Activated CD4-positive, alpha-beta T cell treated with anti-CD3 and anti-CD28 coated beads, Interleukin-2, amount 50 U/mL, for 24 hours (primary cell): ENCODE measurements at places on chromosomes 7 and 10.

GRCh38 chr10:69506834-69507713, 55.8 kb downstream of the TSPAN15 start:
- no peak for DNase-seq

DNA sequence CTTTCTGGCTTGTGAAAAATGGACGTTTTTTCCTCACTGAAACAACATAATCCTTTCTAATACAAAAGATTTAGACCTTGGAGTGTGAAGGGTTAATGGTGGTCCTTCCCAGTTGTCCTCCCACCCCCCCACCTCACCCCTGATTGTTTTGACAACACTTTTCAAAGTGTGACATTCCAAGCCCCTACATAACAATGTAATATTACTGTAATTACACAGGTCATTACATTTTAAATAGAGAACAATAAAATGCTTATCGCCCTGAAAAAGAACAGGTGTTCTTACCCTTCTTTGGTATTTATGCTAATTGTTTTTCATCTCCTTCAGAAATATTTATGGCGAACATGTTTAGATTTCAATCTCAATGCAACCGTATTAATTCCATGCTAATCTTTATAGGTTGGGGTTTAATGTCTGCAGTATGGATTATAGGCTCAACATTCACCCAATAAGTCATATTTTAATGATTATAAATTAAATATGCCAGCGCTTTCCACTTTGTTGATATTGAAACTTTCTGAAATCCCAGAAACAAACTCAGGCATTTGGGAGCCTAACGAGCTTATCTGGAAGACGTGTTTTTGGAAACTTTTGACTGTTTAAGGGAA, 5.0 kb downstream of the TCF7L2 start:
- DNase-seq: no peak

- DNase-seq: no peak
Measured at GRCh38 chr7:18820981-18821380, 296.5 kb downstream of the TWIST1 start.

- DNase-seq: no peak
Measured at GRCh38 chr7:44325811-44326241, 432 bp upstream of the CAMK2B start.

GRCh38 chr10:93440591-93441091, 41.5 kb downstream of the MYOF start:
- DNase-seq: no peak

- no peak for DNase-seq
Measured at GRCh38 chr10:96376483-96376882, 17.7 kb upstream of the OPALIN start.

GRCh38 chr7:26627891-26628341, 236.5 kb downstream of the SKAP2 start:
- DNase-seq: no peak

- DNase-seq: no peak
Measured at GRCh38 chr10:71756311-71757191, 16.8 kb downstream of the VSIR start.

- DNase-seq: no peak
Measured at GRCh38 chr7:3194501-3195141, 106.4 kb upstream of the SDK1 start.

GRCh38 chr10:74342991-74343390, 192.0 kb downstream of the ADK start:
- no peak for DNase-seq

- DNase-seq: no peak
Measured at GRCh38 chr7:132402096-132402495, 174.2 kb downstream of the PLXNA4 start.

DNA sequence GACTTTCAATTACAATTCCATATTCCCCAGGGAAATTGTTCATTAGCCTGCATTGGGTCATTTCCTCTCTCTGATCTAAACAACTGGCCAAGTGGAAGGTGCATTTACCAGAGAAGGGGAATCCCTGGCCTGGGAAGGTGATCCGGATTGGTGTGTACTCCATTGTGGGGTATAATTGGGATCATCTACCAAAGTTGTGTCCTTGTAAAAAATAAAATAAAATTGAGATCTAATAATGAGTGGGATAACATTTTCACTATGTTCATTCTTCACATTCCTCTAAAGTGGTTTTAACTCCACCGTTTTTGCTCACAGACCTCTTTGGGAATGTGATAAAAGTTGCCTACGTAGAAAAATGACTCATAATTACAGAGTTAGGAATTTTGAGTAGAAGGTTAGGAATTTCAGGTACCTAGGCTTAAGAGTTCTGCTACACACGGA, 22.8 kb downstream of the ARL5B start:
- no peak for DNase-seq

- no peak for DNase-seq
Measured at GRCh38 chr10:81817596-81818170, 57.3 kb upstream of the NRG3 start.

DNA sequence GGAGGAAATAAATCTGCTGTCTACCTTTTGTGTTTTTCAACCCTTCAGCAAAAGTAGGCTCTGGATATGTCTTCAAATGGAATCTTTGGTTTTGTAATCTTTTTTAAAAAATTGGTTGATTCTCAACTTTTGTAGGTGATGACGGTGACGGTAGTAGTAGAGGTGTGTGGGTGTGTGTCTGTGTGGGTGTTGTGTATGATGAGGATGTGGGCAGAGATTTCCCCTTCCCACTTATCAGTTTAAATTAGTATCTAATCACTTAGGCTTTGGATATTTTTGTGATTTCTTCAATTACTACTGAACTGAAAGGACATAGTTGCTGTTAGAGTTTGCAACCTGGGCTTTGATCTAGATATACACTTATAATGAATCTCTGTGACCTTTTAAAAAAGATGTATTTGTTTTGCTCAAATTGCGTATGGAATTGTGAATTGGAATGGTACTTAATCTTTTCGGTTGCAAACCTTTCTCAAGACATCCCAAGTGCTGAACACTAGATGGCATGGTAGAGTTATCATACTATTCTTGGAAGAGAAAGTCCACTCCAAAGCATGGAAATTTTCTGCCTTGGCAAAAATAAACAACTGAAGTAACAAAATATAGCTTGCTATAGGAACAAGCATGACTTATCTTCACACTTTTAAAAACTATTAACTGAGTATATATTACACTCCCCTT, 51.9 kb upstream of the A1CF start:
- DNase-seq: no peak

DNA sequence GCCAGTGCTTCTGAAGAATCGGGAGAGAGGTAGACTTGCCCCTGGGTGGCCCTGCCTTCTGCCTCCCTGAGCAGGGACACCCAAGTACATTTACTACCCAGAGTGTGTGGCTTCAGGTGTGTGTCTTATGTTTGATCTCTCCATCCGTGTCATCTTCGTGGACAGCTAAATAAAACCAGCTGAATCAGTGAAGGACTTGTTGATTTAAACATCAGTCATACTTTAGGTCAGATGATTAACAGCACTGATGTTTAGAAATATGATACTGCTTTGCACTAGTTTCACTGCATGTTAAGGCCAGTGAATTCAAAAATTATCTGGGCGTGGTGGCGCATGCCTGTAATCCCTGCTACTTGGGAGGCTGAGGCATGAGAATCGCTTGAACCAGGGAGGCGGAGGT, 4.0 kb downstream of the MTG1 start:
- DNase-seq: no peak

DNA sequence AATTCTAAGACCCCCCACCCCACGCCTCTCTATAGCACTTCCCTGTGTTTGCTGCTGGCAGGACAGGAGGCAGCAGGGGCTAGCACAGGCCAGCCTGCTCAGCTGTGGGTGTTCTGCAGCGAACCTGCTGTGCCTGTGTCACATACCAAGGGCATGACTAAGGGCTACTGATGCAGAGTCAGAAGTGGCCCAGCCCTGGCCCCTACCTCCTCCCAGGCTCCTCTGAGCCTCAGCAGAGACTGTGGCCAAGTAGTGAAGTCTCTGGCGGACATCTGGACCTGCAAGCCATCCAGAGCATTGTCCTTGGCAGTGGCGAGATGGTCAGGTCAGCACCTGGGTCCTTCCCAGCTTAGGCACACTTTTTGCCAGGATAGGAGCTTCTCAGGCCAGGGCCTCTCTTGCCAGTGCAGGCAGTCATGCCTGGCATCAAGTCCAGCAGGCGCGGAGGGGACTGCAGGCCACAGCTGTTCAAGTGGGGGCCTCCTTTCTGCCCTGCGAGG, 116.3 kb upstream of the RET start:
- DNase-seq: no peak

- DNase-seq: no peak
Measured at GRCh38 chr10:77261146-77261545, 376.5 kb downstream of the KCNMA1 start.

DNA sequence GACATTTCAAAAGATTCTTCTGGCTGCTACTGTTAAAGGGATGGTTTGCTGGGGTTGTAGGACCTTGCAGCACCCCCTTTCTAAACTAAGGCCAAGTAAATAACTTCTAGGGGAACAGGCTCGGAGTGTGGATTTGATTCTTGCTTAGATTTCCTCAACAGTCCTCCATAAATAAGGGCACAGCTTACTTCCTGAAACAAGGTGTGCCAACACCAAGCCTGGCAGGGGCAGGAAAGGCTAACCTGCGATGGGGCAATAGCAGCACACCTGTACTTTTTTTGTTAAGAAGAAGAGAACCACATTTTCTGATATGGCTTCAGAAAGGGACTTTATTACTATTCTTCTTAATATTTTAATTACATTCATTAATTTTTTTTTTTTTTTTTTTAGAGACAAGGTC, 121.9 kb downstream of the RNF216 start:
- no peak for DNase-seq
